ENCODE measurements at places on chromosomes 2 and 18. TPM values are rescaled to one million over a fixed set of nuclear protein-coding genes. Genes with fewer than 3 reads are reported as not detected.

The MLPH gene
- 27.2 TPM for total RNA-seq

The HOXD1 gene
- total RNA-seq, result not detected

The GPR75 gene
- 0.67 TPM for total RNA-seq

The SEMA4C gene
- 27.1 TPM for total RNA-seq

The AGXT gene
- total RNA-seq, result not detected

The SULT1C4 gene
- 0.50 TPM for total RNA-seq

The MARCO gene
- total RNA-seq, result not detected

The DAW1 gene
- 6.5 TPM for total RNA-seq

The CDH19 gene
- not detected for total RNA-seq

The DQX1 gene
- not detected for total RNA-seq

The RGPD3 gene
- under 0.01 TPM for total RNA-seq

The KCNJ13 gene
- not detected for total RNA-seq

Data from bronchus fibroblast of lung (primary cell).